ENCODE measurements at places on chromosomes 7 and 10.

- no peak for DNase-seq
Observed at GRCh38 chr10:126170371-126170770, 217.9 kb downstream of the ADAM12 start.

GRCh38 chr10:93379731-93380575, 102.2 kb downstream of the MYOF start:
- peak; percentile 37 for DNase-seq

DNA sequence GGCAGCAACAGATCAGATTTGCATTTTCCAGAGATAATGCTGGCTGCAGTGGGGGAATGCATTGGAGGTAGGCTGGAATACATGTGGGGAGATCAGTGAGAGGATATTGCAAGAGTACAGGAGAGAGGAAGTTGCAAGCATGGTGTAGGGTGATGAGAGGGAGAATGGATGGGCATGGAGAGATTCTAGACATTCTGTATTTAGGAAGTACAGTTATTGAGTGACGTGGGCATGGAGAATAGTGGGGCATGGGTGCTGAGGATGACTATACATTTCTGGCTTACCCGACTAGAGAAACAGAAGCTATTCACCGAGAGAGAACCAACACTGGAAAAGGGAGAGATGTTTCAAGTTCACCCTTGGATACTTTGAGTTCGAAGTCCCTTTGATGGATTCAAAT, 116.9 kb upstream of the SVIL start:
- no peak for DNase-seq

- DNase-seq: no peak
Observed at GRCh38 chr10:649798-650440, 39.5 kb downstream of the DIP2C start.

DNA sequence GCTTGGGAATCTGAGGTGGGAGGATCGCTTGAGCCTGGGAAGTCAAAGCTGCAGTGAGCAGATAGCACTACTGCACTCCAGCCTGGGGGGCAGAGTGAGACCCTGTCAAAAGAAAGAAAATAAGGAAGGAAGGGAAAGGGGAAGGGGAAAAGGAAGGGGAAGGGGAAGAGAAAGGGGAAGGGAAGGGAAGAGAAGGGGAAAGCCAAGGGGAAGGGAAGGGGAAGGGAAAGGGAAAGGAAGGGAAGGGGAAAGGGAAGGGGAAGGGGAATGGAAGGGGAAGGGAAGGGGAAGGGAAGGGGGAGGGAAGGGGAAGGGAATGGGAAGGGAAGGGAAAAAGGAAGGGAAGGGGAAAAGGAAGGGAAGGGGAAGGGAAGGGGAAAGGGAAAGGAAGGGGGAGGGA, 41.5 kb downstream of the ARHGAP19 start:
- DNase-seq: no peak

GRCh38 chr10:58868736-58869435, 307.6 kb upstream of the PHYHIPL start:
- DNase-seq: no peak

- DNase-seq: no peak
Observed at GRCh38 chr7:5492020-5492635, 68.5 kb upstream of the TNRC18 start.

GRCh38 chr10:78442836-78443550, 409.3 kb downstream of the RPS24 start:
- DNase-seq: no peak

DNA sequence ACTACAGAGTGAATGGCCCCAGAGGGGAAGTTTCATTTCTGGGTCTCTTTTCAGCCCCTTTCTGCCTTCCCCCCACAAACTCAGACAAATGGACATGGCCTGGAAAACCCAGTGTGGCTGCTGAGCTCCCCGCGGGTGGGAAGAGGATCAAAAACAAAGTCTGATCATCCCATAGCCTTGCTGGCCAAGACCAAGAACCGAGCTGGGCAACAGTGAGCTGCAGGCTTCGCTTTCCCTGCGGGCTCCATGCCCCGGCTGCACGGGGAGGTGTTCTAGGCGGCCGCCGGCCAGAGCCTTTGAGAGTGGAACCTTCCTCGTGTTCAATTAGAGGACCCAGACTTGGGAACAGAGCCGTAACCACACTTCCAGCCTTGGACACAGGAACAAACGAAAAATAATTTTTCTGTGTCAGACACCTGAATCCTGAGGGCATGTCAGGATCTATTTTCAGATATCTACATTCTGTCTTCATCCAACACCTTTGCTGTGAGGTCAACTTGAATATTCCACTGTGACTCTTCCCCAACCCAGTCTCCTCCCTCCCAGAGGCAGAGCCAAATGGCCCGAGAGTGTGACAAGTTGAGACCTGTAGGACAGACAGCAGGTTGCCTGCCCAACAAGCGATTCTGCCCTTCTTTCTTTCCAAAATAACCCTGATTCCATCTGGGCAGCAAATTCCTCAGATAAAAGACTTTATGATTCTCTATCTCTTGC, 26.0 kb downstream of the WDR86 start:
- DNase-seq: no peak

Measured in stimulated activated CD4-positive, alpha-beta T cell treated with anti-CD3 and anti-CD28 coated beads, Interleukin-12 subunit alpha, Interleukin-12 subunit beta, amount 100 ng/mL, for 48 hours (primary cell).